ENCODE measurements at places on chromosomes 4 and X.

DNA sequence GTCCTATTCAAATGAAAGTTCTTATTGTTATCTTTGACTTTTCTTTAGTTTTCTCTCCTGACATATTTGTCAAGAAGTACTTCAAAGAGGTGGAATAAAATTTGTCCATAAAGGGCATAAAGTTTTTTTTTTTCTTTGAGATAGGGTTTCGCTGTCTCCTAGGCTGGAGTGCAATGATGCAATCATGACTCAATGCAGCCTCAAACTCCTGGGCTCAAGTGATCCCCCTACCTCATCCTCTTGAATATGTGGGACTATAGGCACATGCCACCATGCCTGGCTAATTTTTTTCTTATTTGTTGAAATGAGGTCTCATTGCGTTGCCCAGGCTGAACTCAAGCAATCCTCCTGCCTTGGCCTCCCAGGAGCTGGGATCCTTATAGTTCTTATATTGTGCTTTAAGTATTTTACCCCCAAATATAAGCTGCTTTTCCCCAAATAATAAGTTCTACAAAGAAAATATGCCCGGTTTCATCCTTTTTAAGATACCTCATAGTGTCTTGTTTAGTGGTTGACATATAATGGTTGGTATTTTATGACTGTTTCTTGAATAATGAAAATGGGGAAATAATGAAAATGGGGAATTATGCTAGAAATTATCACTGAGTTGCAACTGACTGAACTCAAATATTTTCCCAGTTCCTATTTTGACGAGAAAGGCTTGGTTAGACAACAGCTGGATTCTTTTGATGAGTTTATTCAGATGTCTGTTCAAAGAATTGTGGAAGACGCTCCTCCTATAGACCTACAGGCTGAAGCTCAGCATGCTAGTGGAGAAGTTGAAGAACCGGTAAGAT, 11.6 kb downstream of the POLR2B start:
- no peak for DNase-seq

DNA sequence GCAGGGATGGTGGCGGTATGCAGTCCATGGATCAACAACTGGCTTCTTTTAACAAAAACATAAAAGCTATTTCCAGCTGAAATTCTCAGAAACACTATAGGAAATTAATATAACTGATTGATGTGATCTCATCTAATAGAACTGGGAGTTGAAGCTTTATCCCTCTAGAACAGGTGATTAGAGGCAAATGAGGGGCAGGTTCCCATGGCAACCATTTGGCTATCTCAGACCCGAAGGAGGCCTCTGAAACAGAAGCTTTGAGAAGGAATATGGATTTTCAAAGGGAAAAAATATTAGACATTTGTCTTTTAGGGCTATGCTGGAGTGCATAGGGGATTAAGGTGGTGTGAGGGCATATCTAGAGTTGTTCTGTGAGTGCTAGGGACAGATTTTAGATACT, 50.0 kb downstream of the IGSF1 start:
- DNase-seq = no peak

DNA sequence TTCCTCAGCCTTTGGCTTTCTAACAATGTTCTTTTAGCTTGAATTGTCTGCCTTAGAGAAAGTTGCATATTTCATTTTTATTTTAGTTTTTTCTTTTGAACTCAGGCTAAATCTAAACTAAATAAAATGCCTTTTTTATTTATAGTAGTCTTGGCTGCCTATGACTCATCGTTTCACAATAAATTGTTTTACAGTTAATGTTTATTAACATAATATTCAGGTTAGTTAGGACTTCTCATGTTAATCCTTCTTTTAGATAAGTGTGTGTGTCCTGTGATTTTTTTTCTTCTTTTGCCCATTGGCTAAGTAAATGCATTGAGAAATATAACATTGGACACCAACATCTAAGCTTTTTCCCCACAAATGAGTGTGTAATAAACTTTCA, 1.6 kb downstream of the RP2 start:
- no peak for DNase-seq

DNA sequence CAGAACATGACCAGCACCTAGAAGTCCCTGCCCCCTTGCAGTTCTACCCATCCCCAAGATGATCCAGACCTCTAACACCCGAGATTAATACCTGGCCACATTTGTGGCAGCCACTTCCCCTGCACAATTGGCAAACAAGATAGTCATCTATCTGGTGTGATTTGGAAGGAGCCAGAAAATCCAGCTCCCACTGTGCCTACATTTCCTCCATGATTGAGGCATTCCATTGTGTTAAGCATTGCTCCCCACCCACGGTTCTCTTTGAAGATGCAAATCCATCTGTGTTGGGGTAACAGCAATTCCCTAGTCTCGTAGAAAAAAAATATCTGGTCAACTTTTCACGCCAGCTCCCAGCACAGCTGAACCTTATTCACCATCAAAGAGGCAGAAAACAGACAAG, 405.0 kb downstream of the BCOR start:
- DNase-seq = no peak

GRCh38 chr4:44016570-44017421, 431.8 kb downstream of the KCTD8 start:
- no peak for DNase-seq

DNA sequence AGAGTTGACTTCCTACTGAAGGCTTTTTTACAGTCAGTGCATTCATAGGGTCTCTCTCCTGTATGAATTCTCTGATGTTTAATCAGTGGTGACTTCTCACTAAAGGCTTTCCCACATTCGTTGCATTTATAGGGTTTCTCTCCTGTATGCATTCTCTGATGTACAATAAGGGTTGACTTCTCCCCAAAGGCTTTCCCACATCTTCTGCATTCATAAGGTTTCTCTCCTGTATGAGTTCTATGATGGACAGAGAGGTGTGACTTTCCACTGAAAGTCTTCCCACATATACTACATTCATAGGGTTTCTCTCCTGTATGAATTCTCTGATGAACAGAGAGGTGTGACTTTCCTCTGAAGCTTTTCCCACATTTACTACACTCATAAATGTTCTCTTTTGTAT, 45.2 kb downstream of the ZNF674 start:
- DNase-seq = no peak

- no peak for DNase-seq
Observed at GRCh38 chr4:38704622-38705154, 40.7 kb downstream of the KLF3 start.

GRCh38 chr4:82776925-82777542, 21.6 kb downstream of the SCD5 start:
- DNase-seq = no peak

- no peak for DNase-seq
Observed at GRCh38 chr4:65050786-65051185, 619.5 kb downstream of the EPHA5 start.

- no peak for DNase-seq
Observed at GRCh38 chr4:69731847-69732246, 28.6 kb downstream of the SULT1B1 start.

- DNase-seq = peak; percentile 3
Observed at GRCh38 chrX:20382518-20383297, 116.0 kb upstream of the RPS6KA3 start.

GRCh38 chr4:58807843-58808615, 1697.8 kb upstream of the IGFBP7 start:
- no peak for DNase-seq

DNA sequence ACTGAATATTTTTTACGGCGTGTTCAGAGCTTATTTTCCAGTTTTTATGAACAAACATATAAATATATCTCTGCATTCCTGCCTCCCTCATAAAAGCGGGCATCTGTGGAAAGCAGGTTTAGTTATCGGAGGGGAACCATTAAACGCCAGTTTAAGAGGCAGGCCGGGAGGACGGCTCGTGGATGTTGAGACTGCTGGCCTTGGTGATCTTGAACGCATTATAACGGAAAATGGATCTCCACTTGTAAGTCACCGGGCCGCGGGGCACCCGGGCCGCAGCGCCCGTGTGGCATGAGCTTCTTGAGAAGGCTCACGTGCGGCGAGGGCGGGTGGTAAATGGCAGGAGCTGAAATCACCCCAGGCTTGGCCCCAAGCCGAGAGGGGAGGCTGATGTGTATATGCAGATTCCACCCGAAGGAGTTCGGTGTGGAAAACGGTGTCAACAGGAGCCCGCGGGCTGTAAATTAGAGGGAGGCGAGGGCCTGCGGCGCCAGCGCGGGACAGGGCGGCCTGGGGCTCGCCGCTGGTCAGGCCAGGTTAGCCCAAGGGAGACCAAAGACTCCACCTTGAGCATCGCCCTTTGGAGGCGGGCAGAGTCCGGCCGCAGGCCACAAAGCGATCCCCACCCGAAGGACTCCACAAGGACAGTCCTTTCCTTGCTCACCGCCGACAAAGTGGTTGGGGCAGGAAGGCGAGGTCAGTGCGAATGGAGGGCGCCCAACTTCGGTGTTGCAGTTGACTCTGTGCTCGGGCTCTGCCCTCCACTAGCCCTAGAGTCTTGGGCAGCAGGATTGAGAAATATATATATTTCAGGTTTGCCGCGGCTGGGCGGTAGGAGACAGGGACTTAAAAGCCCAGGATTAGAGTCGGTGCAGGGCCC, 1.3 kb upstream of the HAND2 start:
- DNase-seq = no peak

GRCh38 chr4:4226606-4227438, at the start of gene OTOP1:
TSS of gene OTOP1 (minus strand) at chr4:4226929. CDS start at chr4:4226864, 65 bp downstream.
- DNase-seq = no peak

GRCh38 chrX:105700331-105700730, 122.0 kb upstream of the NRK start:
- no peak for DNase-seq

GRCh38 chr4:90837241-90837640, 710.0 kb downstream of the CCSER1 start:
- DNase-seq = no peak

GRCh38 chrX:24399550-24399949, 39.1 kb downstream of the SUPT20HL1 start:
- no peak for DNase-seq

DNA sequence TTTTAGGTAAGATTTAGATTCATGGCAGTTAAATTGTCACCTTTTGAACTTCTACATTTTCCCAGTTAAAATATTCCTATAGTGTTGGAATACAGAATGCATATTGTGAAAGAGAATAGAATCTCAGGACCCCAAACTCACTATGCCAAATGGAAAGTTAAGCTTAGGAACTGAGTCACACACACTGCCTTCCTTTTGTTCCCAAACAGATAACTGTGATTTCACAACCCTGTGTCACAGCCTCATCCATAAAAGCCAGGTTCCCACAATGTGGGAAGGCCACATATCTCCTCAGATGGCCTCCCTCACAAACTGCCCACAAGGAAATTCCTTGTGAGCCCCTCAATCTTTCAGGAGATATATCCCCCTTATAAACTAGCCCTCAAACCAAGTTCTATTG, 94.7 kb upstream of the HPF1 start:
- DNase-seq = no peak

- DNase-seq = no peak
Observed at GRCh38 chrX:44234541-44234940, 108.9 kb downstream of the EFHC2 start.

GRCh38 chr4:147362938-147363337, 118.0 kb upstream of the EDNRA start:
- no peak for DNase-seq

DNA sequence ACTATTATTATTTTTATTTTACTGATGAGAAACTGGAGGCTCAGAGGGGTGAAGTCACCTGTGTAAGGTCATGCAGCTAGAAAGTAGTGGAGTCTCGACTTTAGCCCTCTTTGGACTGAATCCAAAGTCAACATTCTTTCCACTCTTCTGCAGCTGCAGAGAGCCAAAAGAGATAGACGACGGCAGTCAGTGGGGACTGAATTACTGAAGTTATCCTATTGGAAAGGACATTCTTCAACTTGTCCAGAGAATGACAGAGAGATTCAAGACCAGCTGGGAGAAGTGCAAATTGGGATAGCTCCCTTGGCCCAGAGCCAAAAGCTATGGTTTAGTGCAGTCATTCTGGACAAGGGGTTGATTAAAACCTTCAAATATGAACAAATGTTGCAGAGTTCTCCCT, 42.5 kb downstream of the VGLL1 start:
- DNase-seq = no peak

- no peak for DNase-seq
Observed at GRCh38 chr4:141913928-141914327, 277.5 kb downstream of the IL15 start.

DNA sequence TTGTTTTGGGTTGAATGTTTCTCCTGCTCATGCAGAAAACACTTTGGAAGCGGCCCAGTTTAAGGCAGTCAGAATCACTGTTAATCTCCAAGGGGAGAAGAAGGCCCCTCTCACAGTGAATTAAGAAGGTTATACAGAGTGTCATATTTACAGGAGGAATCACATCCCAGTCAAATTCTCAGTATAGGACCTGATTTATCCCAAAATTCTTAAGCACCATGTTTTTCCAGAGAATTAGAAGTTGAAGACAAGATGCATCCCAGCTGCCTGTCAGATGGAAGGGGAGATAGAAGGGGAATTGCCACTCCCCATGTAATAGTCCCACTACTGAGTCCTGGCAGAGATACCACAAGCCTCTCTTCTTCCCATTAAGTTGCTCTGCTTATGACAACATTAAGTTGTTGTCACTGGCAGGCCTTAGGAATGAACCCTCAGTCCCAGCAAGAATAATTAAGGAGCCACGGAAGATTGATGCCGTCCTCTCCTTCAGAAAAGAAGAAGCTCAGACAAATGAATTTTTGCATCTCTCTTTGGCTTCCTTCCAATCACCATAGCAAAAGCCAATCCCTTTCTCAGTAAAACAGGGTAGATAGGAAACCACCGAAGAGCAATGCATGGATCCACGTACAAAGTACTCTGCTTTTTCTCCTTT, 138.4 kb downstream of the LDB2 start:
- no peak for DNase-seq

DNA sequence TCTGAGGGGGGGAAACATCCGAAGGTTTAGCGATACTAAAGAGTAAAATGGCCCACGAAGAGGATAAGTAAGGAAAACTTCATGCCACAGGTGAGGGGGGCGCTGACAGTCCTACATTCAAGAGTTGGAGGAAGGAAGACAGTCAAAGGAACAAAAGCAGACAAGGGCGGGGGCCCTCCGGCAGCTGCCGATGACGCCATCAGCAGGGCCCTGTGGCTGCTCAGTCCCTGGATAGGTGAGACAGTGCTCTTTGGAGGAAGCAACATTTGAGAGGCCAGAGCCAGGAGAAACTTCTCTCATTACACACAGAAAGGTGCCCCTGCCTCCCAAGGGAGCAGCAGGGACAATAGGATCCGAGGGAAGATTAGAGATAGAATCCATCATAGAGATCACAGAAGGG, 41.5 kb downstream of the RAB40AL start:
- no peak for DNase-seq

All from stimulated activated CD4-positive, alpha-beta T cell treated with anti-CD3 and anti-CD28 coated beads, Interleukin-2, amount 100 ng/mL, for 4 hours (primary cell).